Hematopoietic multipotent progenitor cell treated with erythropoietin and hydrocortisone succinate and interleukin-3 and kit ligand, for 8 days (in vitro differentiated cells): ENCODE measurements at places on chromosomes 1 and 21.

- DNase-seq, result peak; percentile 82
Observed at GRCh38 chr1:151156515-151156819, at the start of gene TNFAIP8L2. Gene TNFAIP8L2, plus strand, starts transcription at chr1:151156649. Its CDS starts 2,049 bp downstream, at chr1:151158698.

GRCh38 chr1:43042773-43043457 lies 84.2 kb upstream of the SLC2A1 start:
- DNase-seq, result no peak

- DNase-seq, result peak; percentile 93
Observed at GRCh38 chr1:26695356-26696118, at the start of gene ARID1A. Gene ARID1A, plus strand, starts transcription at chr1:26696015. Its CDS starts 389 bp downstream, at chr1:26696404.

DNA sequence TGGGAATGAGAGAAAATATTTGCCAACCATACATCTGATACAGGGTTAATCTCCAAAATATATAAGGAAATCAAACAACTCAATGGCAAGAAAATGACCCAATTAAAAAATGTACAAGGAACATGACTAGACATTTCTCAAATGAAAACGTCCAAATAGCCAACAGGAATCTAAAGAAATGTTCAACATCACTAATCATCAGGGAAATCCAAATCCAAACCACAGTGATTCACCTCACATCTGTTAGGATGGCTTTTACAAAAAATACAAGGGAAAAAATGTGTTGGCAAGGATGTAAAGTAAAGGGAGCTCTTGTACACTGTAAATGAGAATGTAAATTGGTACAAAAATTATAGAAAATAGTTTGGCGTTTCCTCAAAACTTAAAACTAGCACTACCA lies 54.7 kb upstream of the ZRANB2 start:
- DNase-seq, result no peak

DNA sequence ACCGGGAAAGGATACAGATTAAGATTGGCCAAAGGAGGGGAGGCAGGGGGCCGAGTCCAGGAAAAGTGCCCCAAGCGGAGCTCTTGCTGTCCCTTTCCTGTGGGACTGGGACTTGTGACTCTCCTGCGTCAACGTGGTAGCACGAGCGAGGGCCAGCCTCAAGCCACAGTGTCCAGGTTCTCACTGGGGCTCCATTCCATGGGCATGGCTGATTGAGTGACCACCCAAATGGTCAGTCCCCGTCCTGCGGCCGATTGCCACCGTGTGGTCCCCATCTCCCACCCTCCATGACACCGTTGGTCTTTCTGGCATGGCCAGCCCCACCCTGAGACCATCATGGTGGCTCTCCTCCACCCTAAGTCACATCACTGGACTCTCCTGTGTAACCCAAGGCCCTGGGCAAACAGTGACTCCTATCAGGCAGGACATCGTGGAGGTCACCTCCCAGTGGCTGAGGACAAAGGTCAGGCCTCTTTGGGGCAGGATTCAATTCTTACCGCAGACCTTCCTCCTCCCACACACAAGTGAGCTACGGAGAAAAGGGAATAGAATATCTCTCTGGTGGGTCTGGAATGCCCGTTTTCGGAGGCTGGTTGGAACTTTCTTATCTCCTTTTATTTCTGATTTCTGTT lies 8.9 kb upstream of the C1orf174 start:
- DNase-seq, result no peak
